Activated CD4-positive, alpha-beta T cell treated with anti-CD3 and anti-CD28 coated beads, Interleukin-2, amount 10 ng/mL, durations not matched to agents 7 days and 5 days (primary cell): ENCODE measurements at places on chromosomes 1 and 21. TPM values are rescaled to one million over a fixed set of nuclear protein-coding genes. Genes with fewer than 3 reads are reported as not detected.

GRCh38 chr1:205630651-205631009 is 1.2 kb downstream of the ELK4 start:
- no peak for DNase-seq

DNA sequence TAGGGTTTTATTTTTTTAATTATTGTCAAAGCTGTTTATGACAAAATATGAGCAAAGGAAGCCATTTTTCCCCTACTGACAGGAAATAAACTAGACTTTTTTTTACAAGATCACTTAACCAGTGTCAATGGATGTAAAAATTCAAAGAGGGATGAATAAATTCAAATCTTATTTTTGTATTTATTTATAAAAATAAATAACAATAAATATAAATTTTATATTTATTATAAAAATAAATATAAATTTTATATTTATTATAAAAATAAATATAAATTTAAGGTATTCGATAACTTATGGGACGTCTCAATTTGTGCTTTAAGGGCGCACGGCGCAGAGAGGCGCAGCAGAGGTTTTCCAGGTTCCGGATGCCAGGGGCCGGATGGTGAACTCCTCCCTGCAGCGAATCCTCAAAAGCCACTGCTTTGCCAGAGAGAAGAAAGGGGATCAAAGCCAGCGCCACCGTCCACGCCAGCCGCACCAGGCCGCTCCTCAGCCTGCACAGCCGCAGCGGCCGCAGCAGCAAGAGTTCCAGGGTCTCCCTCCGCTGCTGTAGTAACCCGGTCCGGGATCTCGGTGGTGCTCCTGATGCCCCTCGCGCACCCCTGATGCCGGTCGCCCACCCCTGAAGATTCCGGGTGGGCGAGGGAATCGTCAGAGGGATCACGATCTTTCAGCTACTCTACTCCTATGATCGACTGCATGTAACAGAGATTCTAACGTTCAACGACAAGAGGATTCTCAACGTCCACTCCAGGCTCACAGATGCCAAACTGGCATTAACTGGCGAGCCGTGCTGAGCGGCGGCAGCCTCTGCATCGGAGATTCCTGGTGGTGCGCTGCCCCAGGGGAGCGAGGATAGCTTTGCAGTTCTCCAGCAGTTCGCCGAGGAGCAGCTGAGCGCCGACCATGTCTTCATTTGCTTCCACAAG is 28.5 kb upstream of the RLF start:
- DNase-seq, result no peak

GRCh38 chr1:59972216-59972927 is 45.8 kb upstream of the CYP2J2 start:
- DNase-seq, result no peak

Gene FAM151A
- not detected for total RNA-seq

Gene LHX8
- total RNA-seq, result not detected

Gene KRTAP19-1
- total RNA-seq, result not detected
